Stimulated activated CD8-positive, alpha-beta memory T cell treated with anti-CD3 and anti-CD28 coated beads, Interleukin-7, amount 100 ng/mL, for 24 hours (primary cell): ENCODE measurements at places on chromosomes 3 and 15.

DNA sequence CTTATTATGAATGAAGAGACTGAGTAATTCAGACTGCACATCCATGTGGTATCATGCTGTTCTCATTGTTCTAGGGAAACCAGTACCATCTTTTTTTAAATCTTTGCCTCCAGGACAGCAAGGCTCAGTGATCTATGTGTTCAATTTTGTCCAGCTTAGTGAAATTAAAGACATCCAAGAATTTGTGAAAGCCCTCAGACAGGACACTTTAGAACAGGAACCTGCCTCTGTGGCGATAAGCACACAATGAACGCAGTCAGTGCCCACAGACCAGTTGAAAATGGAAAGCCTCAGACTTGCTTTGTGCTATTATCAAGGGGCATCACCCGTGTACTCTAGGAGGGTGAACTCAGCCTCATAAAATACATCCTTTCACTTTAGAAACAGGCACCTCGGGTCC is 20.1 kb downstream of the EID1 start:
- DNase-seq, result no peak

GRCh38 chr15:74956648-74957475 is at the start of gene RPP25:
Gene RPP25 (minus strand): TSS chr15:74956772. CDS start chr15:74956583, 189 bp downstream.
- peak; percentile 57 for DNase-seq

DNA sequence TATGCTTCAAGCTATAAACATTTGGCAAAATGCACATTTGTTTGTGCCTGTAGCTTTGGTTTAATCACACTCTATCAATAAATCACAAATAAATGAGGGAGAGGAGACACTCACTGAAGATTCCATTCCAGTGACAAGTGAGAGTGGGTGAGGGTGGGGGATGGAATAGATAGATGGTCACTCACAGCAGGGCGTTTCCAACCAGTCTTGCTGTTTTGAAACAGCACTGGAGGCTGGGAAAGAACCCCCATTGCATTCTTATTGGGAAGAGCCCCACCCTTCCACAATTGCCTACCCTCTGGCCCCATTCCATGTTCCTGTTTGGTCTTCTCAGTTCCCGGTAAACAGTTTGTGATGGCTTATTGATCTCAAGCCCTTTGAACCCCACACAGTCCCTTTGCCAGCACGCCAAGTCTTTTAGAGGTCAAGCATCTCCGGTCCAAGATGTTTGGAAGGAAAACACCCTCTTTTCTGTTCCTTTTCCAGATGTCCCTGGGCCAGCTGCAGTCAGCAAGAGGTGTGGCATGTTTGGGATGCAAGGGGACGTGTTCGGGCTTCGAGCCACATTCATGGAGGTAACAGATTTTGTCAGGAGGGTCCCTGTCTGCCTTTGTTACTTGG is 30.7 kb downstream of the LMCD1 start:
- no peak for DNase-seq

DNA sequence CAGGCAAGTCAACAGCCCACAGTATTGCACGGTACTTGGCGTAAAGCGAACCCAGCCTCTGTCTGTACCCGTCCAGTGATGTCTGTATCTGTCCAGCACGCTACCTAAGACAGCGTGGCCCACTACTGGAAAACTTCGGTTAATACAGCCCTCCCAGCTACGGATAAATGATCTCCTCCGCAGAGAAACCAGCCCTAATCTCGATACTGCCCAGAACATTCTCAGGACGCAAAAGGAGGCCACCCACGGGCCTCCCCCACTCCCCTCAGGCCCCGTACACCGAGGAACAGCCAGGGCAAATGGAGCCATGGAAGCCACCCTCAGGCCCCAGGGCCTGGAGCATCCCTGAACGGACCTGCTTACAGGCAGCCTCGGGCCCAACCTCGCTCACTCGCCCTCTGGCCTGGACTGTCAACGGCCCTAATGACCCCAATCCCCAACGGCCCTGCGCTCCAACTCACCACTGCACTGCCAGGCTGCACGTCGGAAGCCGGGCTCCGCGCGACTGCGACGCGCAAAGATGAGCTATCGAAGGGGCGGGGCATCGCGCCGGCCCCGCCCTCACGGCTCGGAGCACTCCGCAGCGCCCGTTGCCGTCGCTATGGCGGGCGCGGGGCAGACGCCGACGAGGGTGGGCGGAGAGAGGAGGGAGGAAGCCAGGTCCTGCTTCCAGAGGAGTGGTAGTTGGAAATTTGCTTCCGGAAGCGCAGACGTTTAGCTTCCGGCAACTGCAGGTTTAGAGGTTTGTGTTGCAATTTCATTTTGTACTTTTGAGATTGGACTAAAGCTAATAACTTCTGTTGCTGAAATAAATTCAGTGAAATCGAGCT is at the start of gene SKIC8:
Gene SKIC8 (minus strand): TSS at position 509 of the 830 bp plus-strand sequence. CDS start 3,923 bp downstream, outside the sequence.
- DNase-seq, result peak; percentile 72

DNA sequence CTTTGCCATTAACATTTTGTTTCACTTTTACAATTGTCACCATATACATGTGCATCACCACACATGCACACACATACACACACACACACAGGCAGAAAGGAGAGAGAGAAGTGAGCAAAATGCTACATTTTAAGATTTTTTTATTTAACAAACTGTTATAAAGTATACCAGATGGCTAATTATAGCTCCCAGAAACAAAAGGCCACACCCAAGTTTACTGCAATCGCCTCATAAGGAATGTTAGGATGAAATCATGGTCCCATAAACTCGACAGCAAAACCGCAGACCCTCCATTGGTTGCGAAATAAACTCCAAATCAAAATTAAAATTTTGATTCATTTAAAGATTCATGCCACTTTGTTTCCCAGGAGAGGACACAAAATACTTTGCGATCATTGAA is 16.1 kb upstream of the C15orf61 start:
- DNase-seq, result no peak

- no peak for DNase-seq
These were observed 242.1 kb downstream of the THSD4 start for GRCh38 chr15:71357321-71357732.

DNA sequence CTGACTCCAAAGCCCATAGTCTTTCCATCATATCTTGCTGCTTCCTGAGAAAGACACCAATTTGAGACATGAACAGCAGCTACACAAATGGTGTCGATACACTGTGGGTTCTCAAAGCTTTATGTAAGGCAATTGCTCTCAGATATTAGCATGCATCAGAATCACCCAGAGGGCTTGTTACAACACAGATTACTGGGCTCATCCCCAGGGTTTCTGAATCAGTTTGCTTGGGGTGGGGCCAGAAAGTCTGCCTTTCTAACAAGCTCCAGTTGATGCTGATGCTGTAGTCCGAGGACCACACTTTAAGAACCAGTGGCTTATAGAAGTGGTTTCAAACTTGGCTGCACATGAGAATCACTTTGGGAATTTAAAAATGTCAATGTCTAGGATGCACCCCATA is 86.5 kb downstream of the SEMA6D start:
- no peak for DNase-seq

GRCh38 chr3:128504963-128505730 is 12.1 kb upstream of the GATA2 start:
- DNase-seq, result no peak

DNA sequence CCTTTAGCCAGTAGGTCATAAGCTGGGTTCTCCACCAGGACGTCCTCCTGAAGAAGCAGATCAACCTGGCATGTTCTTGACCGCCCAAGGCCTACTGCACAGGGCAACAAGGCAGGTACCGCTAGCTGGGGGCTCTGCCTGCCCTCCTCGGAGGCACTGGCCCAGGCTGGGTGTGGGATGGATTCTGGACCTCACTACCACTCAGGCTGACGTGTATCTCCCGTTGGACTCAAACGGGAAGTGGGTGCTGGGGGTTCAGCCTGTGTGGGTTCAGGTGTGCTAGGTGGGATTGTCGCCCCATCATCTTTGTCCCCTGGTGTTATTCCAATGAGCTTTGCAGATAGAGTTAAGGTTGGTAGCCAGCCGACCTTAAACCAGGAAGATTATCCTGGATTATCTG is 95.0 kb upstream of the SNRPA1 start:
- DNase-seq, result no peak

GRCh38 chr3:191912616-191913204 is 451.7 kb downstream of the PYDC2 start:
- DNase-seq, result no peak

- no peak for DNase-seq
These were observed 45.7 kb downstream of the C2CD4B start for GRCh38 chr15:62119227-62119864.

DNA sequence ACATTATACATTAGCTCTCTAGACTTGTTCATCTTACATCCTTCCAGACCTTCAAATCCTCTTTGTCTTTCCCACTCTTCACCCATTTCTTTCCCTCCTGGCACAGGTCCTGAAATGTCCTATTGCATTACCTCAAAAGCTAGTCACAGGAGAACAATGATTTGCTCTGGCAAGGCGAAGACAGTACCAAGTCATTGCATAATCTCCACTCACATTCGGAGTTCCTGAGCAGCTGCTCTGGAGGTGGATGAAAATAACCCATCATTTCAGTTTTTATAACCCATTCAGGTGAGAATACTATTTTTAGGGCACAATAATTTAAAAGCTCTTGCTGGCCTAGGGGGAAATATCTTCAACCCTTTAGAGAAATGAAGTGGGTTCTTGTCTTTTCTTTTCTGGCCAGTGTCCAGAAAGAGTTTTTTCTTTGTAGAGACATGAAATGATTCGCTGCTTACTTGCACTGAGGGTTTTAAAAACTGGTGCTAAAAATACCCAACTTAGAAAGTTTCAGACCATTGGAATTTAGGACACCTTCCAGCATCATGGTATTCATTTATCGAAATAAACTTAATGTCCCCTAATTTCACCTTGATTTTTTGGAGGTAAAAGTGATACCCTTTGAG is 23.4 kb upstream of the DYNC1LI1 start:
- no peak for DNase-seq

GRCh38 chr3:158671821-158672214 is 630 bp downstream of the LXN start:
- DNase-seq, result no peak

DNA sequence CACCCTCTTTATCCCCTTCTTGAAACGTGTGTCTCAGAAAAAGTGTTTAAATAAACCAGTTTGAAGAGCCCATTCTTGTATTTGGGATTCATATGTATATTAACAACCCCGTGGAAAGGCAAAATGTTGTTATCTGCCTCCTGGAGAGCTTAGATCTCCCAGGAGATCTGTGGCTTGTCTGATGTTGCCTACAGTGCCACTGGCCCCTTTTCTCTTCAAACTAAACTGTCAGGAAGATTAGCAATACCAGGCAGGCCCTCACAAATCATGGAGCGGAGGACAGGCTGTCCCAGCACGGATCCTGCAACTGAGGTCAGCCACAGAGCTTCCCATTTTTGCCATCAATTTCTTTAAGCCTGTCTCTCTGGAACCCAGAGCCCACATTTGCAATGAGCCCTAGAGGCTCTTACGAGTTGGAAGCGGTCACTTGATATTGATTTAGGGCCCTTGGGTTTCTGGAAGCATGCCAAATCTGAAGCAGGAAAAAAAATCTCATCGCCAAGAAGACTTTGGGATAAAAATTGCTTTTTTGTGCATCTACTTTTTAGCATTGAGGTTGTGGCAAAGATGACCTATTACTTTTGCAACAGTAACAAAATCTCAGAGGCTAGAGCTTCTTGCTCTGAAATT is 234.1 kb downstream of the OPA1 start:
- DNase-seq, result no peak

GRCh38 chr3:14145236-14145635 is 20.4 kb downstream of the TMEM43 start:
- DNase-seq, result no peak

- no peak for DNase-seq
These were observed 74.0 kb downstream of the CNTN4 start for GRCh38 chr3:2172561-2173171.

DNA sequence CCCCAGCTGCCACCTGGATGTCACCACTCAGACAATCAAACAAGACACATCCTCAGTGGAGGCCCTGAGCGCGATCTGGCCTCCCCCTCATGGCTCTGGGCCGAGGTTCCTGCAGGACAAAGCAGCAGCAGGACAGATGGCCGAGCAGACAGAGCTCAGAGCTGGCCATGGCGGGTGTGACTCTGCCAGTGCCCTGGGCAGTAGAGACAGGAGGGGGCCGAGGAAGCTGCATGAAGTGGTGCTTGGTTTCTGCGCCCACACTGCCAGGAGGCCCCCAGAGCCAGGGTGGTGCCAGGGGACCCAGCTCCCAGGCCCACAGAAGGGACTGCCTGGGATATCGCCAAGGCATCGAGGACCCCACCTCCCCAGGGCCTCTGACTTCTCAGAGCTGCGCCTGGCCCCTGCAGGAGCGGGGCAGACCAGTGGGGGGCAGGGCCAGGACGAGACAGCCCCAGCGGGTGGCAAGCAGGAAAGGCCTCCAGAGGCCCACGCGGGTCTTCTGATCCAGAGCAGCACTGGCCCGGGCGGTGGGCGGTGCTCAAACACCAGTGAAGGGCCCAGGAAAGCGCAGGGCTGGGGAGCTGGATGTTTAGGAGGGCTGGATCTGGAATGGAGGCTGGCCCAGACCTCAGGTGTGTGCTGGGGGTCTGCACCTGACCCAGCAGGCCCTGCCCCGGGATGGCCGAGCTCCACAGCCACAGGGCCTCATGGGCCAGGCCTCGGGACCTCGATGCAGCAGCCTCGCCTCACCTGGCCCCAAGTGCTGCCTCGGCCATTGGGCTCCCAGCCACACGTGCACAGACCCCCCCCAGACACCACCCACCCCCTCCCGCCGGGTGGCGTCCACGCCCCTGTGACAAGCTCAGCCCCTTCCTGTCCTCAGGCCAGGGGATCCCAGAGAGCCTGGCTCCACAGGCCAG is 76.0 kb downstream of the GOLGA8G start:
- no peak for DNase-seq

DNA sequence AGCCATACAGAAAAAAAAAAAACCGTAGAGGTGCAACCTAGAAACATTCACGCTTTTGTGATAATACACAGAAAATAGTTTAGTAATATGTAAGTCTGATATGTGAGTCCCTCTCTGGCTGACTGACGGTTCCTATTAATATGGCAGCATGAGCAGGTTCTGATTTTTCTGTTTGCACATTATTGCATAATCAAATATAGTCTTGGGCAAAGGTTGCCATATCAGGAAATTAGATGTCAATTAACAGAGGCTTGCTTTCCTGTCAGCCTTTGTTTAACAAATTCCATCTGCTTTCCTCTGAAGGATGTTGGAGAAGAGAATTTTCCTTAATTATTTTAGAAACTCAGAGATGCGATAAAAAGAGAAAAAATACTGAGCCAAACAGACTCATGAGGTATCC is 14.8 kb downstream of the GABRB3 start:
- DNase-seq, result no peak

- DNase-seq, result no peak
These were observed 2.3 kb downstream of the FBXL22 start for GRCh38 chr15:63599401-63600000.

DNA sequence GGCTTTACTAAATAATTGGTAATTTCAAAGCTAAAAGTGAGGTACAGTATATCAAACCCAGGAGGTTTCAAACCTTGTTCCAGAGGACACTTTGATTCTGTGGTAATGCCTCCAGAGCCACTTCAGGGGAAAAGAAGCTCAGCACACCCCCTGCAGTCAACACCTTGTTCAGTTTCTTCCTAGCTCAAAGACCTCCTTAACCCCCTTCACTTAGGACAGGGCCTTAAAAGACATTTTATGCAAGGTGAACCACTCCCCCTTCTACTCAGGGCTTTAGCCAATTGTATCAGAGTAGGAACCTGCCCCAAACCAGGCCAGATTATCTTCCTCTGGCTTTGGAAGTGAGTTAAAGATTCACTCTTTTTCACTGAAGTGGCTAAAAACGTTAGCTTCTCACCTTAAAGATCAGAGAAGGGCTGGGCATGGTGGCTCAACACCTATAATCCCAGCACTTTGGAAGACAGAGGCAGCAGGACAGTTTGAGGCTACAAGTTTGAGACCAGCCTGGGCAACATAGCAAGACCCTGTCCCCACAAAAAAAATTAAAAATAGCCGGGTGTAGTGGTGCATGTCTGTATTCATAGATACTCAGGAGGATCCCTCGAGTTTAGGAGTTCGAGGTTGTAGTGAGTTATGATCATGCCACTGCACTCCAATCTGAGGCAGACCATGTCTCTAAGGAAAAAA is 3.4 kb downstream of the DENND6A start:
- DNase-seq, result no peak
